ENCODE measurements at places on chromosomes 3 and 15.

GRCh38 chr3:133956353-133956752 lies 60.7 kb upstream of the RAB6B start:
- no peak for DNase-seq

GRCh38 chr3:58720526-58720925 lies 54.0 kb upstream of the FAM3D start:
- DNase-seq = no peak

GRCh38 chr15:58494567-58494966 lies 62.8 kb downstream of the LIPC start:
- DNase-seq = no peak

DNA sequence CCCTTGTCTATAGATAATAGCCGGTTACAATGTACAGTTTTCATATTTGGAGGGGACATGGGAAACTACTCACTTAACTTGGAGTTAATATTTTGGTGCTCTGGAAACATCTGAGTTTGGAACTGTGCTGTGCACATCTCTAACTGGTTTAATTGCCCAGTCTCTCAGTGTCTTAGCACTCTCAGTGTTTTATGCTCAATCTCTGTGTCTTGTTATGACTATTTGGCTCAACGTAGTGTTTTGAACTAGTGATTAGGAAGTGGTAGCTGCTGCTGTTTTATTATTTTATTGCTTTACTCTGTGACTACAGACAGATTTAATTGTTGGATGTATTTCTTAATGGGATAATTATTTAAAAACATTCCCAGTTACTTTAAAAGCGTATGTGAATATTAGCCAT lies 17.0 kb downstream of the FNDC3B start:
- DNase-seq = no peak

DNA sequence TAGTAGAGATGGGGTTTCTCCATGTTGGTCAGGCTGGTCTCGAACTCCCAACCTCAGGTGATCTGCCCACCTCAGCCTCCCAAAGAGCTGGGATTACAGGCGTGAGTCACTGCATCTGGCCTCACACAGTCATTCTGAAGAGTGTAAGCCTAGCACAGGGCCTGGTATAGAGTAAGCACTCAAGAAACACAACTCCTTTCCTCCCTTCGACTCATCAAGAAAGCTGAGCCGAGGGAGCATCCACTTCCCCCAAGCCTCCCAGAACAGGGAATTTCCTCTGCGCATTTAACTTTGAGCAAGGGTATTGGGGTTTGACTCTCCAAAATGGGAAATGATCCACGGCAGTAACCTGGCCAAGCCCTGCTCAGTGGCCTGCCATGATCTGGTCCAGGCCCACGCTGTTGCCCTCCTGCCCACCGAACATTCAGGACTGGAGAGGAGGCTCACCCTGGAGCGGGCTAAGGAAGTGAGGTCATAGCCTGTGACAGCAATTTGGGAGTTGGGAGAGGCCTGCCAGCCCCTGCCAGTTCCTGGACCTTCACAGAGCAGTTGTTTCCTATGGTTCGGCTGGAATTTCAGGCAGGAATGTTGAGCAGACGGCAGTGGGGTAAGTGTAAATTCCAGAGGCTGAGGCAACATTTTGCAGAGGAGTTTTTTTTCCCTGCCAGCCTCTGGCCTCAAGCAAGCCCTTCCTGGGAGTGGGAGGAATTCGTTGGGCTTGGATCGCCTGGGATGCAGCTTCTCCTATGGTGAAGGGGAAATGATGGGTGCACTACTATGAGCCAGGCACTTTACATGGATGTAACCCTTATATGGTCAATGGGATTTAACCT lies 21.2 kb upstream of the SMAD3 start:
- no peak for DNase-seq

GRCh38 chr15:101126618-101127505 lies 125.0 kb downstream of the CHSY1 start:
- DNase-seq = peak; percentile 34

DNA sequence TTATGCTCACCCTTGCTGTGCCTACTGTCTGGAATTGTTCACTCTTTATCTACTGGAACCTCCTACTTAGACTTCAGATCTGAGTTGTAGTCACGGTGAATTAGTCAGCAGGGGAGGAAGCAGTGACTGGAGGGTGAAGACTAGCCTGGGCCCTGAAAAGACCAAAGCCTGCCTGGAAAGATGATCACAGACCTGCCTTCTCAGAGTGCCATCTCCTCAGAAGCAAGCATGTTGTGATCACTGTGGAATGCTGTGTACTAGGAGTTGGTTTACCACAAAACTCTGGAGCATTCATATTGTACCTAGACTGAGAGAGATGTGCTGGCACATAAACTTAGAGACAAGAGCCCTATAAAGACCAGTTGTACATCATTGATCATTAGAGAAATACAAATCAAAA lies 100.7 kb upstream of the SCN10A start:
- DNase-seq = no peak

DNA sequence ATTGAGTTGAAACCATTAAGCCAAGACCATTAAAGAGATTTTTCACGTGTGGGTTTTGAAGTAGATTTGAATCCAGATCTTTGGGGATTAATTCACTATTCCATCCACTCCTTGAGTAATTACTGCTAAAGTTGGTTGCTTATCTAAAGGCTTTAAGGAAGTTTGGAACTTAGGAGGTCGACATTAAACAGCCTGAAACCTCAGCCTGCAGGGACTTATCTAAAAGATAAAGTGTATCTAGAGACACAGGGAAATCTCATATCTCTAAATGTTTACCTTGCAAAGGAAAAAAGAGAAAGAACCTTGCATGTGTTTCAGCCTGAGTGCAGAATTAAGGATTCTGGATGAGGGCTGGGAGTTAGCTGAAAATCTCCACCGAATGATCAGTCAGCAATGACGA lies 158.6 kb downstream of the MEIS2 start:
- no peak for DNase-seq

Measured in activated CD4-positive, alpha-beta T cell treated with anti-CD3 and anti-CD28 coated beads for 48 hours (primary cell).